ENCODE measurements at places on chromosomes 1 and 21.
A peak's percentile ranks its signal among the peaks of the same experiment; 100 is the strongest.

DNA sequence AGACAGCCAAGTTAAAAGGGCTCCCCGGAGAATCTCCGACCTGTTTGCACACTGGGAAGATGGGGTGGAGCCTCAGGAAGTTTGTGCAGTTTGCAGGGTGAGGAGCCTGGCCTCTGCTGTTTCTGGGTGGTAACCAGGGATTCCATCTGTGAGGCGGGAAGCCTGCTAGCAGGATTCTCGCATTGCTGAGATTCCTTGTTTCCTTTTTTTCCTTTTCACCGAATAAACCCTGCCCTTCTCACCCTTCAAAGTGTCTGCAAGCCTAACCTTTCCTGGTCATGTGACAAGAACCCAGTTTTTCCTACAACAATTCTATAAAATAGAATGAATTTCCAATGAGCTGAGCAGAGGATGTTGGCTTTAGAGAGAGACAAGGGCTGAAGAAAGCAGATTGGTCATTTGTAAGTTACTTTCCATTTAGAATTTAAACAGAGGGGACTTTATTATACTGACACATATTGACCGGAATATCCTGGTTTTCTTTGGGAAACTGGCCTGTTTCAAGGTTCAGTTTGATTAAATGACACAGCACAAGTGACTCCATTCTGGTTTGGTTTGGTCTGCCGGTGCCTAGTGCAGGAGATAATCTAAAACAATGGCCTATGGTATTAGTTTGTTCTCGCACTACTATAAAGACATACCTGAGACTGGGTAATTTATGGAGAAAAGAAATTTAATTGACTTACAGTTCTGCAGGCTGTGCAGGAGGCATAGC lies 48.7 kb upstream of the DNAH14 start:
- DNase-seq: peak; percentile 7

DNA sequence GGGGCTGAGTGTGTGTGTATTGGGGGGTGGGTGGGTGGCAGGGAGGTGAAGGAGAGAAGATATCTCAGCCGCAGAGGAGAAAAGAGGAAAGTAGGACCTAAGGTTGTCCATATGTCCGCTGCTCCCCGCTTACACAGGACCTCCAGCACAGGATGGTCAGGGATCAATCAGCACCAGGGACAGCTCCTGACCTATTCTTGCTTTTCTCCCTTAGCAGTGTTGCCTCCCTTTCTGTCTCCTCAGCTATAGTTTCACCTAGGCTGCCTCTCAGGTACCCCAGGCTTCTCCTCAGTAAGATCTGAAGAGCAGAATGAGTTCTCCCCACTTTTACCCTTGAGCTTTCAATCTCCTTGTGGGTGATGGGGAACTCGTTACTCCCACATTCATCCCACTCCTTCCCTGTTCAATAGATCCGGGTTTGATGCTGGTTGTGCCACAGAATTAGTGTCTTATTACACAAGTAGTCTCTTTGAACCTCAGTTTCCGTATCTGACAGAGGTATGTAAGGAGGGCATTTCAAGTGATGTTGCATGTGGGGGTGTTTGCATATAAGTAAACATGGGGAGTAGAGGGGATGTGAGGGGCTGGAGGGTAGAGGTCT lies 1.4 kb upstream of the DPH2 start:
- peak; percentile 52 for DNase-seq

GRCh38 chr1:4796161-4797015 lies 142.0 kb downstream of the AJAP1 start:
- DNase-seq: no peak

- DNase-seq: peak; percentile 96
Measured at GRCh38 chr1:243798726-243799125, 51.3 kb downstream of the AKT3 start.

- no peak for DNase-seq
Measured at GRCh38 chr1:193634470-193634869, 448.1 kb upstream of the B3GALT2 start.

DNA sequence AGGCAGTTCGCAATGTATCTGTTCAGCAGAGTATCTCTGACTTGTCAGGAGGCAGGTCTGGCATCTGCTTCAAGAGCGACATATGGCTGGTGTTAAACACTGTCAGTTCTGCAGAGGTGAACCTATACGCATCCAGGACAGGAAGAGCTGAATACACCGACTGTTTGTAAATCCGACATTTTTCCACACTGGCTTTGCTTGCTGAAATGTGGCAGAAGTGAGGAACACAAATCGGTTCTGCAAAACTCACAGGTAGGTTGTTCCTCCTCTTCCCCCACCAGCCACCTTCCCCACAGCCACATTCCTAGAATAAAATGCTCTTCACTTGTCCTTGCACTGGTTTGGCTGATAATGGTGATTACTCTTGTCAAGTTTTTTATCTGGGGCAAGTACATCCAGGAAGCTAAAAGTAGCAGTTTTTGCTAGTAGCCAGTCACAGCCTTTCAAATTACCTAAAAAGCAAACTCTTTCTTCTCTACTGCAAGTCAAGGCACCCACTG lies 289.2 kb downstream of the GRIK1 start:
- no peak for DNase-seq

GRCh38 chr1:88221411-88221810 lies 462.7 kb upstream of the PKN2 start:
- no peak for DNase-seq

DNA sequence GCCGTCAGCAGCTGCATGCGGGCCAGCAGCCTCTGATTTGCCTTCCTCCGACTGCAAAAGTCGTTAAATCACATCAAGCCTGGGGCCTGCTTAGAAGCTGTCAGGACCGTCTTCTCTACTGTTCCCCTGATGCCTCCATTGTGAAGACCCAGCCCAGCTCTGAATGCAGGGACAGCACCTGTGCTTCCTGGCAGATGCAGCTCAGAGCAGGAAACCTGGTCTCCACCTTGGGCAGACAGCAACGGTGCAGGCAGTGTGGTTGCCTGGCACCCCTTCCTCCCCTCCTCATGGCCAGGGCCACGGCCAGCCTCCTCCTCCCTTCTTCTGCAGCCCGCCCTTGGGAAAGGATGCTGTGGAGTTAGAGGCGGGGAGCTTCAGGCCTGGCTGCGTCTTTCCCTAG lies 92.3 kb upstream of the COL6A1 start:
- DNase-seq: no peak

- DNase-seq: no peak
Measured at GRCh38 chr21:14955936-14956520, 108.8 kb downstream of the NRIP1 start.

DNA sequence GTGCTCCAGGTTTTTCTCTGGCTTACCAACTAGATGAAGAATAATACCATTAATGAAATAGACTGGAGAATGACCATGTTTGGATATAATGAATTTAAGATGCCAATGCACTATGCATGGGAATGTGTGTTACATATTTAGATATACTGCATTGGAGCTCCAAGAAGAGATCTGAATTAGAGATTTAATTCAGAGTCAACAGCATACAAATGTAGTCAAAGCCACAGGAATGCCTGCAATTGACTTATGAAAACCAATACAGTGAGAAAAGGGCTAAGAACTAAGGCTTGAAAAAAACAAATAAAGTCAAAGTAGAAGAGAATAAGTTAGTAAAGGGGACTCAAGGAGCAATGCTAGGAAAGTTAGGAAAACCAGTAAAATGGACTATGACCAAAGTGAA lies 59.1 kb downstream of the USP24 start:
- DNase-seq: peak; percentile 74

GRCh38 chr1:180854456-180854855 lies 58.2 kb upstream of the KIAA1614 start:
- DNase-seq: no peak

DNA sequence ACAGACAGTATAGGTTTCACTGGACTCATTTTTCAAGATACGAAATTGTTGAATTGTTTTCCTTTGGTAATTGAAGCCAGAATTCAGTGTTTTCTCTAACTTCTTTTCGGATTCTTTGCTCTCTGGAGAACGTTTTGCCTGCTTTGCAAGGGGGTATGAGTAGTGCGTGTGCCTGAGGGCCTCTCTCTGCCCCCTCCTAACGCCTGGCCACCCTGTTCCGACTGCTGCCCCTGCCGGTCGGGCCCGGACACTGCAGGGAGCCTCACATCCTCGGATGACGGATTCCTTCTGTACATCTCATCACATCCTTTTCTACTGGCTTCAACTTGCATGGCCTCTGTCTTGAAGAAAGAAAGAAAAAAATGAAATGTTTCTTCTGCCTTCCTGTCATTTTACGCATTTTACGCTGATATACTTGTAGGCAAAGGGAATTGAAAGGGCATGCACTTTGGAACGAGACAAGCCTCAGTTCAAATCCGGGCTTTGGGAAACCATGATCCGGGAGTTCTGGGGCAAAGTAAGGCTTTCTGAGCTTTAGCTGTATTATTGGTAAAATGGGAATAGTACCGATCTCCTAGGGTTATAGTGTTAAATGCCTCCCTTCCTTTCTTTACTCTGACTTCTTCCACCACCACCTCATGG lies 65.1 kb downstream of the DISC1 start:
- peak; percentile 52 for DNase-seq

GRCh38 chr1:180787628-180788307 lies 124.9 kb upstream of the KIAA1614 start:
- DNase-seq: no peak

DNA sequence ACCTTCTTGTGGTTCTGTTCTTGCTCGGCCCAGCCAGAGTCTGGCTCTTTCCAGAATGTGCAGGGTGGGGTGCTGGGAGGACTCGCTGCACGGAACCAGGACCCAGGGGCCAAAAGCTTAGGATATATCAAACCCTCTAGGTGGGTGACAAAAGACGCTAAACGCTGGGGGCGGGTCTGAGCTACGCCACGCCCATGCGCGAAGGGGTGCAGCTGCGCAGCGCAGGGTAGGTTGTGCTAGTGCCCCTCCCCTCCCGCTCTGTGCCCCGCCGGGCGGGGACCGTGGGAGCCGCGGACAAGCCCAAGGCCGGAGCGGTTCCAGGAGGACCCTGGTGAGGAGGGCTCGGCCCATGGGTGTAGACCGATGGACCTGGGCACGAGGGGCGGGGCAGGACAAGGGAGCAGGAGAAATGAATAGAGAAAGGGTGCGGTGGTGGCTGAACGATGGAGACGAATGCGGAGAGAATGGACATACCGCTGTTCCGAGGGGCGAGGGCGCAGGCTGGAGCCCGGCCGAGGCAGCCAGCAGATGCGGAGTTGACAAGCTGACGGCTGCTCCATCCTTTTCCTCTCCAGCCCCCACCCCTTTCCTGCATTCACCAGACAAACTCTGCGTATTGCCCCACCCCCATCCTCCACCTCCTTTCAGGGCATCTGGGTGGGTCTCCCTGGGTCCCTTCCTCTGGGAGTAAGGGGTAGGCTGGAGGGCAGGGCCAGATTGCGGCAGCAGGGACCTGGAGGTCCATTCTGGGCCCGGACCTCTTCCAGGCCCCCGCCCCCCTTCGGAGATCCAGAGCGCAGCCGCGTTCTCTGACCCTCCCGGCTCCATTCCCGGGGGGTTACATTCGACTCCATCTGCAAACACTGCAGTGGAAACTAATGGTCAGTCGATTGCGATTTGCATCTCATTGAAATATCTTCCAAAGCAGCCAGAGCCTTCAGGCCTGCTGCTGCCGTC lies at the start of gene RUSC1:
RUSC1 (plus strand) TSS at position 234 of the 957 bp plus-strand sequence. CDS start 880 bp downstream, outside the sequence.
- peak; percentile 68 for DNase-seq

GRCh38 chr1:117123274-117123673 lies 1.7 kb upstream of the TRIM45 start:
- DNase-seq: no peak

DNA sequence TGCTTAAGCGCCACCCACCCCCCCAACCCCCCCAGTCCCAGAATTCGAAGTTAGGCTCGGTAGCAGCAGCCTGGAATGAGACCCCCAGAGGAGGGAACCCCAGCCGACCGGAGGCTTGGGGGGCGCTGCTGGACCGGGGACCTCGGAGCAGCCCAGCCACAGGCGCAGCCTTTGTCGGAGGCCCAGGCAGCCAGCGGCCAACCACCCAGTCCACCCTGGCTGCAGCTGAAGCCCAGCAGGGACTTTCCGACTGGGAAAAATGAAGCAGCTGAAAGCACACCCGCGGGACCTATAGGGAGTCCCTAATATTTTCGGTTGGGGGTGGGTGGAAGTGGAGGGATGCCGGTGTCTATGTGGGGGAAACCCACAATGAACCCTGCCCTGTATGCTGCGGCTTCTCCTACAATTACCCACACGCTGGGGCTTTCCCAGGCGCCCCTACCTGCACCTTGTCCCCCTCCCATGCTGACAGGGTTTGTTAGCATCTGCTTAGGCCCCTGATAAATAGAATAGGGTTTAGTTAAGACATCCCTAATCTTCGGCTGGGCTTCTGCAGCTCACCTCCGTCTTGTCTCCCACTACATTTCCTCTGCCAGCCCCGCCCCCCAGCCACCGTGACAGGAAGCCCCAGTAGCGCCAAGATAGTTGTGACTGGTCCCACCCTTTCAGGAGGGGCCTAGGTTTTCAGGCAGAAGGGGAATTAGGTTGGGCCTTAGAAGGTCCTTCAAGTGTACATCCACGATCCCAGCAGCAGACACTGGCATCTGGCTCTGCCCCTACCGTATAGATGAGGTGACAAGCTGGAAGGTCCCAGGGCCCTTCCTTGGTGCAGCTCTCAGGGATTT lies 838 bp downstream of the CCDC28B start:
- peak; percentile 72 for DNase-seq

DNA sequence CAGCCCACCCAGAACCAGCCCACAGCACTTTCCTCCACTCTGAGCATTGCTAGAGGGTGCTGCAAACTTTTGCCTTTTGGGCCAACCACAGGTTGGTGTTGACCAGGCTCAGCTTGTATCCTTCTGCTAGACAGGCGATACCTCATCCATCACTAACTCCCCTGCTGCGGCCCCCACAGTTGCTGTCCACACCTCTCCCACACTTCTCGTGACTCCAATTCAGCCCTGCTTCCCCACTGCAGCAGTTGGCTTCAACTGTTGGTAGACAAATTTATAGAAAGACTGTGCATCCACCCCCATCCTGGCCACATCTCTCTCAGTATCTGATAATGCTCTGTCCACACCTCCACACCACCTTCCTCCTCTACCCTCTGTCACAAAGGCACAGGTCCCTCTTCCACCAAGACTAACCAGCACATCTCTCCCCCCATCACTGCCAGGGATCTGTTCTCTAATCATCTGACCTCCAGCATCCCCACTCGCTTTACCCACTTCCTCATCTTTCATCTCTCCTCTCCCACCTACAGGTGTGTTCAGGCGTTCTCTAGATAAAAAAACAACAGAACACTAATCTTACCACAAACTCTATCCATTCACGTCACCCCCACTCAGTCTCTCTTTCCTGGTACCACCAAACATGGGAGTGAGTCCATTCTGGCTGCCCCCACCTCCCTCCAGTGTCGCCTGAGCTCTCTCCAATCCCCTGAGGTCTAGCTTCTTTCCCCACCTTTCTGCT lies 15.8 kb upstream of the SLC25A44 start:
- DNase-seq: no peak

GRCh38 chr1:243844186-243844585 lies 5.9 kb downstream of the AKT3 start:
- DNase-seq: no peak

DNA sequence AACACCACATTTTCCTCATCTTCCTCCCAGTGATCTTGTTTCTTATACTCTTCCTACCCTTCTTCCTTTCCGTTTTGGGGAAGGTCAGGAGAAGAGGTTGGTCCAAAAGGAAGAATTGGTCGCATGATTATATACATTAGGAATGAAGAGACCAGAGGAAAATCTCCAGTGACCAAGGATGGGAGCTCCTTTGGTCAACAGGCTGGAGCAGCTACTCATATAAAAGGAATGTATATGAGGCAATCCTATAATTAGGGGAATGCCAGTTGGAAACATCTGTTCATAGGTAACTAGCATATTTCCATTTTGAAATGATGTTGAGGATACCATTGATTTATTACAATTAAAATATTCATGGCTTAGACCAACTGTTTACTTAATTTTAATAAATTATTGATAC lies 114.5 kb downstream of the LRRC40 start:
- DNase-seq: peak; percentile 77

Data from EH (cell line).